ENCODE measurements at places on chromosomes 1 and 21. TPM values are rescaled to one million over a fixed set of nuclear protein-coding genes. Genes with fewer than 3 reads are reported as not detected.

The OR6P1 gene
- polyA plus RNA-seq: not detected

The GJA9 gene
- polyA plus RNA-seq: not detected

The CELA2A gene
- polyA plus RNA-seq: not detected

DNA sequence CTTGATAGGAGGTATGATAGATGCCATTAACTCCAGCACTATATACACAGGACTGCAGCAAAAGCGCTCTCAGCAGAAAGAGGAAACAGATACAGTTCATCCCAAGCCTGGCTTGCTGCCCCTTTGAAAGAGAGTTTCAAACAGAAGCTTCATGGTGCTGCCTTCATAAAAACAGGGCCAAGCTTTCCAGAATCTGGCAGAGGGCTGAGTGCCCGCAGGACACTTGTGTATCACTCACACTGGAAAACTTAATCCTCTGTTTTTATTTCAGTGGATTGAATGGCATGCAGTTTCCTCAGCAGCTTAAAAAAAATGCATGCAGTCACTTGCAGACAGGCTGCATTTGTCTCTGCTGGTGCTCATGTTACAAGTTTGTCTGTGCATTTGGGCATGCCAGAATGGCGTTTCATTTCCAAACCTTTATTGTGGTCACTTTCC lies 40.4 kb downstream of the KCNJ15 start:
- no peak for DNase-seq
- H3K4me1 ChIP-seq: peaks cover 17% of the 10 kb centered on the region
- H3K4me3 ChIP-seq: no peak overlapping the region

- H3K27ac ChIP-seq: no peak overlapping the region
- DNase-seq: no peak
- H3K4me1 ChIP-seq: peaks cover 4% of the 10 kb centered on the region
- H3K27me3 ChIP-seq: no peaks in the 10 kb centered on the region
- H3K4me3 ChIP-seq: no peak overlapping the region
These were observed 482.6 kb downstream of the TTLL7 start for GRCh38 chr1:83516369-83516768.

- H3K36me3 ChIP-seq: no peaks in the 10 kb centered on the region
- H3K27ac ChIP-seq: no peak overlapping the region
- H3K4me1 ChIP-seq: no peaks in the 10 kb centered on the region
These were observed 9.7 kb upstream of the KLF17 start for GRCh38 chr1:44108971-44109370.

- no peak overlapping the region for H3K4me3 ChIP-seq
- no peak overlapping the region for H3K27ac ChIP-seq
- no peak for DNase-seq
- no peaks in the 10 kb centered on the region for H3K36me3 ChIP-seq
- H3K4me1 ChIP-seq: no peaks in the 10 kb centered on the region
These were observed 12.3 kb upstream of the OR10J5 start for GRCh38 chr1:159548126-159548525.

DNA sequence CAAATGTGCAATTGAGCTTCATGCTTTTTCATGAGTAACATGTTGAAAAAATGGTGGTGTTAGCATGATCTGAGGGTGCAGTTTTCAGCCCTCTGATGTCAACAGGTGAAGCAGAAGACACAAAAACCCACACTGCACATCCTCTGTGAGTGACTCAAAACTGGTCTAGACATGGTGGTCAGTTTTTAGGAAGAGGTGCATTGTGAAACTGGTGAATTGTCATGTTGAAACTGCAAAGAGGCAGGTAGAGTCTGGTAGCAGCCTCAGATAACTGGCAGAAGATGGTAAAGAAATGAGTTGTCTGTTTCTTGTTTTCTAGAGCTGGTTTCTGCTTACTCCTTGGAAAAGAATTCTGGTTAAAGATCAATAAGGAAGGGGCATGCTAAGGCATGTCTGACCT lies 97.3 kb upstream of the HMCN1 start:
- H3K4me3 ChIP-seq: no peak overlapping the region
- DNase-seq: no peak
- H3K36me3 ChIP-seq: no peaks in the 10 kb centered on the region
- no peak overlapping the region for H3K27ac ChIP-seq
- no peaks in the 10 kb centered on the region for H3K4me1 ChIP-seq

GRCh38 chr1:18670121-18670867 lies 39.6 kb downstream of the PAX7 start:
- DNase-seq: no peak
- no peaks in the 10 kb centered on the region for H3K4me1 ChIP-seq
- no peaks in the 10 kb centered on the region for H3K27me3 ChIP-seq
- H3K36me3 ChIP-seq: no peaks in the 10 kb centered on the region
- H3K27ac ChIP-seq: no peak overlapping the region

DNA sequence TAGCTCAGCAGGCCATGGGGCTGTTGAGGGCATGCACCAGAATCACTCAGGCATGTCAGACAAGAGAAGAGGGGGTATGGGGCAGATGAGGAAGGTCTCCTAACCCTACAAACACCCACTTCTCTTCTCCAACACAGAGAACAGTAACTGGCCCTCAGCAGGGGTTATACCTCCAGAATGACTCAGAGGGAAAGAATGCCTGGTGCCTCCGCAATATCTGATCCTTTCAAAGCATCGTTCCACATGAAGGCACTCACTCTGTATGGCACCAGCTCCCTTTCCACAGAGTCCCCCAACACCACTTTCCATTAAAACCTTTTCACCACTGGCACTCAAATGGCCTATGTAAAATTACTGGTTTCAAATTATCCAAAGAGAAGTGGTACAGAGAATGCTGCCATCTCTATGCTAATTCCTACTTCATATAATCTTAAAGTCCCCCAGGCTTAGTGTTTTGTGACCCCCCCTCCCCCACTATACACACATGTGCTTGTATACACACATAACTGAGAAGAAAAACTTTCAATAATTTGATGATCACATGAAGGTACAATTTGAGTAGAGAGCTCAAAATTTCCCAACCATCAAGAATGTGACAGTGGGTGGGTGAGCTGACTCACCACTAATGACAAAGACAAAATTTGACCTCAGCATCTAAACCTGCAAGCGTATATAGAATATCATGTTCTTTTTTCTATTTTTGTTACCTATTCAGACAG lies 91.5 kb downstream of the SIPA1L2 start:
- H3K4me1 ChIP-seq: no peaks in the 10 kb centered on the region
- DNase-seq: no peak
- no peak overlapping the region for H3K27ac ChIP-seq
- no peaks in the 10 kb centered on the region for H3K36me3 ChIP-seq
- H3K4me3 ChIP-seq: no peak overlapping the region
- no peaks in the 10 kb centered on the region for H3K27me3 ChIP-seq

DNA sequence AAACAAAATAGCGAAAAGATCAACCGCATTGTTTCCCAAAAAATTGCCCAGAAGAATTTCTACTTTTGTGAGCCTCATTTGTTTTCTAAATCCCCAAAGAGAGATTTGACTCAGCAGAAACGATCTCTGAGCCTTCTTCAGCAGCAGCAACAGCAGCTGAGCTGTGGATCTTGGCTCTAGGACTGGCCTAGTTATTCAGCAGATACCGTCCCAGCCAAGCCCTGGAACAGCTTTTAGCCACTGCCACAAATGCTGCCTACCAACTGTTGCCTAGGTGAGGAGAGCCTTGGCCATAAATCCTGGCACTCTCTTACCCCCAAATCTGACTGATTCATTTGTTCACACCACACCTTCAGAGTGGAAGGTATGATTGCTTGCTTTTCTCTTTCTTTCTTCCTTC lies 320.1 kb downstream of the TGFB2 start:
- H3K27me3 ChIP-seq: no peaks in the 10 kb centered on the region
- H3K4me1 ChIP-seq: no peaks in the 10 kb centered on the region
- H3K36me3 ChIP-seq: no peaks in the 10 kb centered on the region
- no peak overlapping the region for H3K4me3 ChIP-seq

- no peak overlapping the region for H3K27ac ChIP-seq
- no peaks in the 10 kb centered on the region for H3K4me1 ChIP-seq
- no peak overlapping the region for H3K4me3 ChIP-seq
- no peaks in the 10 kb centered on the region for H3K27me3 ChIP-seq
- H3K36me3 ChIP-seq: no peaks in the 10 kb centered on the region
- DNase-seq: no peak
These were observed 29.9 kb upstream of the SAMD13 start for GRCh38 chr1:84271441-84272151.
